Bronchial epithelial cell (primary cell): ENCODE measurements at places on chromosomes 4 and X. TPM values are rescaled to one million over a fixed set of nuclear protein-coding genes. Genes with fewer than 3 reads are reported as not detected.

Gene STATH
- not detected in 2 replicates for total RNA-seq

Gene TCP11X2
- total RNA-seq, result not detected in 2 replicates

Gene CLTRN
- 0.53 and 1.2 TPM in 2 replicates for total RNA-seq

Gene SNX12
- 74.5 and 75.3 TPM in 2 replicates for total RNA-seq

Gene VSIG1
- 0.26 TPM in 2 replicates for total RNA-seq

Gene MAGEB6B
- not detected in 2 replicates for total RNA-seq

Gene DEFB131A
- total RNA-seq, result not detected in 2 replicates

Gene BMP15
- total RNA-seq, result not detected in 2 replicates

Gene GPRASP2
- 4.2 and 9.6 TPM in 2 replicates for total RNA-seq

Gene ATOH1
- total RNA-seq, result not detected in 2 replicates

Gene ADAMTS3
- 0.13 and 0.79 TPM in 2 replicates for total RNA-seq

Gene CYLC1
- total RNA-seq, result not detected in 2 replicates

Gene TGIF2LX
- not detected in 2 replicates for total RNA-seq

Gene ELK1
- 8.4 and 9.5 TPM in 2 replicates for total RNA-seq

Gene SCRG1
- total RNA-seq, result not detected in 2 replicates

Gene MTMR8
- total RNA-seq, result 1.3 and 3.1 TPM in 2 replicates

Gene GLRA2
- total RNA-seq, result not detected in 2 replicates

Gene SPP1
- total RNA-seq, result not detected in 2 replicates

Gene IQCM
- total RNA-seq, result not detected in 2 replicates

Gene CCNB3
- total RNA-seq, result under 0.01 TPM in 2 replicates

Gene CCKAR
- total RNA-seq, result not detected in 2 replicates

Gene USP17L27
- not detected in 2 replicates for total RNA-seq

Gene PAGE5
- not detected in 2 replicates for total RNA-seq

Gene SYP
- total RNA-seq, result under 0.01 TPM in 2 replicates

Gene CRMP1
- total RNA-seq, result 0.13 TPM in 1 of 2 replicates, not detected in the other

Gene PROM1
- total RNA-seq, result 0.13 and 0.26 TPM in 2 replicates

Gene BRS3
- not detected in 2 replicates for total RNA-seq
